Naive thymus-derived CD4-positive, alpha-beta T cell (primary cell): ENCODE measurements at places on chromosomes 5 and 9.

DNA sequence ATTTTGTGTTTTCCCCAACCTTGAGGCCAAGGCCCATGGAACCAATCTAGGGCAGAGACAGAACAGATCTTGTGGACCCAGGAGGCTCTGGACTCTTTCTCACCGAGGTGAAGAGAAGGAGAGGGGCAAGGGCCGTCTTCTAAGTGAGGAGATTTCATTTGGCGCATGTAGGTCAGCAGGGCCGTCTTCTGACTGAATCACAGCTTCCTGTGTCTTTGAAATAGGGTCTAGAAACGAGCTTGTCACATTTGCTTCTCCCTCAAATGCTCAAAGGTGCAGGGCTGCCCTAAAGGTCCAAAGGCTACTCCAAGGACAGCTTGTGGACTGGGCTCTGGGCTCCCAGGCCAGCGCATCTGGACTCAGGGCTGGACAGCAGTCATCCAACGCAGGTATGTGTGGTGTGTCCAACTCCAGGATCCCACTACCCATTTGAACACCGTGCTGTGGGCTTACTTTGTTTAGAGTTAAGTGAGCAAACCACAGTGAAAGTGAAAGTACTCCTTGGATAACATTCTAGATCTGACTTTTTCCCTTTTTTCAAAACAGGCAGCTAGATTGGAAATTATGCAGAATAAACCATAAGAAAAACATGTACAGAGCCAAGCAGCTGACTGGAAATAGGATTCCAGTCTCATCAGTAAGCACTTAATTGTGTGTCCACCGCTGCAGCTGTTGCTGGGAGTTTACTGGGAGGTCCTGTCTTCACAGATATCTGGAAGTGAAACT lies 357.0 kb downstream of the GADD45G start:
- DNase-seq: peak; percentile 15

DNA sequence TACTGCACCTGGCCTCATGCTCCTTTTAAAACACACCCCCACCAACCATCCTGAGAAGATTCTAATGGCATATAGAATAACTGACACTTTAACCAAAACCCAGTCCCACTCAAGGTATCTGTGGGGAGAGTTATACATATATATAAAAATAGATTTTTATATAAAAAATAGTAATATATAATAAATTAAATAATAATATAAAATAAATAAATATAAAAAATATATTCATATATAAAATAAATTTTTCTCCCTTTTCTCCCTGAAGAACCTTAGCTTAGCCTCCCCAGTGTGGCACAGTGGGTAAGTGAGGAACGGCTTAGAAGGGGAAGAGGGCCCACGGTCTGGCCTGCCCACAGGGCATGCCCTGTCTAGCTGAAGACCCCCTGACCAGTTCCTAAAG lies 51.1 kb upstream of the SSBP2 start:
- no peak for DNase-seq

- DNase-seq: no peak
Measured at GRCh38 chr9:103802068-103802467, 292.0 kb upstream of the SMC2 start.

DNA sequence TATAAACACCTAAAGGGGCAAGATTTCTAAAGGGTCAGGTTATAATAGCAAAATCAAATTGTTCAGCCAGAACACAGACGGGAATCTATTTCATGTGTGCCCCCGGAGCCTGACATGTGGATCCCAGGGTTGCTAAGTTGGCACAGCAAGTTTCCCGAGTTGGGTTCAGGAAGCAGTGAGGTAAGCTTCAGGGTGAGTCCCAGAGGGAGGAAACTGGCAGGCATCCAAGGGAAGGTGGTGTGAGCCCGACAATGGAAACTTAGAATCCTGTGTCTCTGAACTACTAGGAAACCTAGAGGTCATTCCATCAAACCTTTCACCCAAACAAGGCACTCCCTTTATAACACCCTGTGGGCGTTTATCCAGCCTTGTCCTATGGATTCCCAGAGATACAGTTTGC lies 98.4 kb downstream of the ADRB2 start:
- no peak for DNase-seq

DNA sequence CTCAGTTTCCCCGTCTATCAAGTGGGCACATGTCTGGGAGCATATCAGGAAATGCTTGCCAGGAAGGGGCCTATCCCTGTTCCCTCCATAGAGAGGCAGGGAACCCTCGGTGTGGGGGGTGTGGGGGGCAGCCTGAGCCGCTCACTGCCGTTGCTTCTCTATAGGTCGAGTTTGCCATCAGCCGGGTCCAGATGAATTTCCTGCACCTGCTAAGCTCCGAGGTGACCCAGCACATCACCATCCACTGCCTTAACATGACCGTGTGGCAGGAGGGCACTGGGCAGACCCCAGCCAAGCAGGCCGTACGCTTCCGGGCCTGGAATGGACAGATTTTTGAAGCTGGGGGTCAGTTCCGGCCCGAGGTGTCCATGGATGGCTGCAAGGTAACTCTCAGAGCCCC lies 13.8 kb upstream of the ORM1 start:
- DNase-seq: no peak

- DNase-seq: no peak
Measured at GRCh38 chr9:116991051-116991450, 303.9 kb downstream of the TRIM32 start.

- DNase-seq: peak; percentile 78
Measured at GRCh38 chr5:65925044-65925600, 1.3 kb upstream of the ERBIN start.

- DNase-seq: no peak
Measured at GRCh38 chr9:6986141-6986815, 228.5 kb downstream of the KDM4C start.

DNA sequence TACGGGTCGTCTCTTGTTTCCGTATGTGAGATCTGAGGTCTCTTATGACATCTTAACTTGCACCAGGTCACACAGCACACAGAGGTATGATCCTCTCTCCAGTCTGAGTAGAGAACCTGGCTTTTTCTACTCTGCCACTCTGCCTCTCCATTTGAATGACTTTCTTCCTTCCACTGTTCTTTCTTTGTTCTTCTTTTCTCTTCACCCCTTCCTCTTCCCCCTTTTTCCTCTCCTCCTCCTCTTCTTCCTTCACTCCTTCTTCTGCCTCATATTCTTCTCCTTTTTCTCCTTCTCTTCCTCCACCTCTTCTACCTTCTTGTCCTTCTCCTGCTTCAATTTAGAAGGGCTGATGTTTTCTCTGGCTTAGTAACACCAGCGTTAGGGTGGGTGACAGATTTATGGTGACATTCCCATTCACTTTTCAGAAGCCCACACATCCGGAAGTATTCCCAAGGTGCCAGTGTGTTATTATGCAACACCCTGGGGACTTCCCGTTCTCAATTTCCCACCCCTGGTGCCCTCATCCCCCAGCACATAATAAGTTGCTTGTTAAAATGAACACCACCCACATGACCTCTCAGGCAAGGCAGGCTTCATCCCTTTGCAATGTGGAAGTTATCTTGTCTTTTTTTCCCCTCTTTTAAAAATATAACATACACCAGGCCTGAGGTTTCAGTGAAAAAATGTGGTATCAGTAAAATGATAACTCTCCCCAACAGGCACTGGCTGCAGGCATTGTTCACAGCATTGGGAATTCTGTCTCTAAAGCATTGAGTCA lies 122.0 kb downstream of the PAPPA start:
- no peak for DNase-seq

DNA sequence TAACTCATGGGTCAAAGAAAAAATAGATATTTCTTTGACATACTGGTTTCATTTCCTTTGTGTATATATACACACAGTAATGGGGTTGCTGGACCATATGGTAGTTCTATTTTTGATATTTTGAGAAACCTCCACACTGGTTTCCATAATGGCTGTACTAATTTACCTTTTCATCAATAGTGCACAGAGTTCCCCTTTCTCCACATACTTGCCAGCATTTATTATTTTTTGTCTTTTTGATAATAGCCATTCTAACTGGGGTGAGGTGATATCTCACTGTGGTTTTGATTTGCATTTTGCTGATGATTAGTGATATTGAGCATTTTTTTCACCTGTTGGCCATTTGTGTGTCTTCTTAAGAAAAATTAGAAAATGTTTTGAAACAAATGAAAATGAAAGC lies 78.4 kb upstream of the CKMT2 start:
- DNase-seq: no peak

- no peak for DNase-seq
Measured at GRCh38 chr9:124197177-124198095, 60.3 kb upstream of the NEK6 start.

DNA sequence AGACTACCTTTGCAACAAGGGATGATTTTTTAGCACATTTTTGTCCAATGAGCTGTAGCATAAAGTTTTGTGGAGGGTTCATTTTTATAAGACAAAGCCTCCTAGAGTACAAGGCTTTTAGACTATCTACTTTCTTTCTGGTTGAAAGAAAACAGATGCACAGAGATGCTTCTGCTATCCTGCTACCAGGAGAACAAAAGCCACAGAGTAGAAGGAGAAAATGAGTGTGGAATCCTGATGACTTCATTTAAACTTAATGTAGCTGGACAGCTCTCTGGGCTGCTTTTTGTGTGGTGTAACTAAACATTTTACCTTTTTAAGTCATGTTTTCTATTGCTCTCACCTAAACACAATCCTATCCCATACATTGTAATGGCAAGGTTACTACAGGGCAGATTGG lies 1009.4 kb downstream of the TLE1 start:
- DNase-seq: no peak

- no peak for DNase-seq
Measured at GRCh38 chr9:95793924-95794828, 81.3 kb upstream of the ERCC6L2 start.

DNA sequence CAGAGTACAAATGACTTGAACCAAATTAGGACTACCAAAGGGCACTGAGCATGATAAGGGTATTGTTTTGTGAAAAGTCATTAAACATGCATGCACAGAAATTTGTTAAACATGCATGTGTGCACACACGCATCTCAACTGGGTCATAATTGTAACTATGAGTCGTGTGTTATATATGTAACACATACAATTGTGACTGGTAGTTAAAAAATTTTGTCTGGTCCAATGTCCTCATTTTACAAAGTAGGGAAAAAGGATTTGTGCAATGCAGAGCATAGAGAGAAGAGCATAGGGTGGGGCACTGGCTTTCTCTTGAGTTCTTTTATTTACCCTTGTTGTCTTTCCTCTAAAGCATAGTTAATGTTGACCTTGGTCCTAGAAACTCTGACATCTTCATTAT lies 19.3 kb upstream of the IGFBPL1 start:
- DNase-seq: no peak

DNA sequence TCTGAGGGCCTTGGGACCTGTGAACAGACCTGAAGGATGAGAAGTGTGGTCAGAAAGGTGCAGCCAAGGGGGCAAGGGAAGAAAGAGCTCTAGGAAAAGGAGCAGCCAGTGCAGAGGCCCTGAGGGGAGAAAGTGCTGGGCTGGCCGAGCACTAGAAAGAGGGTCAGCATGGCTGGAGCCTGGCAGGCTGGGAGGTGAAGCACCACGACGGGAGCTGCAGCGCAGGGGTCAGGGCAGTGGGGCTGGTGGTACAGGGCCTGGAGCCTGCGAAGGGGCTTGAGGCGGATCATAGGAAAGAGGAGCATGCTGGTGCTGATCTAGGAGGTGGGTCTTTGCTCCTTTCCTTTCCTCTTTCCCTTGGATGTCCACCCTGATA lies 9.1 kb upstream of the SYNPO start:
- no peak for DNase-seq

DNA sequence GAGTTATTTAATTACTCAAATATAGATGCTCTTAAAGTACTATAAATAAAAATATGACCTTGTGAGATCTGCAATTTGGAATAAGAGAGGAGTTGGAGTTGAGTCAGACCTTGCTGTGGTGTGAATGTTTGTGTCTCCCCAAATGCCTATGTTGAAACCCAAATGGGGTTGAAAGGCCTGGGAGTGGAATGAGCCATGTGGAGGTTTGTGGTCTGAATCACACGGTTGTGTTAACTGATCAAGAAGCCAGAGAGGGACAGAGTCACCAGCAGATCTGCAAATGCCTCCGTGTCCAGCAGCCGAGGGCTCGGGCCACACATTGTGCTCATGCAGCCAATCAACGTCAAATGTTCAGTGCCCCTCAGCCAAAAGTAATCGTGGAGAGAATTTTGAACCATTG lies 404.4 kb downstream of the ICE1 start:
- no peak for DNase-seq

GRCh38 chr9:134518004-134518606 lies 123.5 kb upstream of the COL5A1 start:
- DNase-seq: no peak

DNA sequence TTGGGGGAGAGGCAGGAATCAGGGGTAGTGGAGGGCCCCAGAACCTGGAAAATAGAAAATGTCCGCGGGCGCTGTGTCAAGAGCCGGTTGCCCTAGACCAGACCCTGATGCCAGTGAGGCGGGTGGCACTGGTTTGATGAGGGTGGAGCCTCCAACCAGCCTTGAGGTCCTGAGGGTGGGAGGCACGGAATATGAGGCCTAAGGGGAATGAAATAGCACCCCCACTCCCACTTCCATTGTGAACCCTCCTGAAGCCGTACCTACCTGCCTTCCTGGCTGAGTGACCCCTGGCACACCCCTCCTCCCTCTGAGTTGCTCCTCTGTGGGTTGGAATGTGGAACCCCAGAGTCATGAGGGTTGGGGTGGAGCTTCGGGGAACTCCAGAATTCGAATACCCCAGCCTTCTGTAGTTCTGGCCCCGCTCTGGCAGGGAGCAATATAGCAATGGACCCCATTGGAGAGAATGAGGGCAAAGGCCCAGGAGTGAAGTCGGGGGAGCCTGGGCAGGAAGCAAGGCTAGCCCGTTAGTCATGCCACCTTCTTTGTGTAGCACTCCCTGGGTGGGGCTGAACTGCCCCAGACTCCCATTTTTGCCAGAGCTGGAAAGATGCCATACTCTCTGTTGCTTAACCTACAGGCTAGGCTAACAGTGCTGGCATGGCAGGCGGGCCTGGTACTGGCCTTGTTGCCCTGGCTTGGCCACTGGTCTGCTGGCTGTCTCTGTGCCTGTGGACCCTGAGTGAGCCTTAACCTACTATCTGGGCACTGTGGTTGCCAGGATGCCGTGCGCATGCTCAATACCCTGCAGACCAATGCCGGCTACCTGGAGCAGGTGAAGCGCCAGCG lies 1.0 kb downstream of the FPGS start:
- no peak for DNase-seq

GRCh38 chr9:90822866-90823265 lies 21.2 kb downstream of the SYK start:
- no peak for DNase-seq

GRCh38 chr9:34690983-34691935 lies at the start of gene CCL19:
Gene CCL19 (minus strand): TSS chr9:34691276. CDS start chr9:34691139, 137 bp downstream.
- no peak for DNase-seq

GRCh38 chr5:103425686-103426454 lies 136.7 kb downstream of the NUDT12 start:
- DNase-seq: no peak

- no peak for DNase-seq
Measured at GRCh38 chr5:160679567-160680309, 172.3 kb downstream of the ATP10B start.
